ENCODE measurements at places on chromosomes 7 and 10.

DNA sequence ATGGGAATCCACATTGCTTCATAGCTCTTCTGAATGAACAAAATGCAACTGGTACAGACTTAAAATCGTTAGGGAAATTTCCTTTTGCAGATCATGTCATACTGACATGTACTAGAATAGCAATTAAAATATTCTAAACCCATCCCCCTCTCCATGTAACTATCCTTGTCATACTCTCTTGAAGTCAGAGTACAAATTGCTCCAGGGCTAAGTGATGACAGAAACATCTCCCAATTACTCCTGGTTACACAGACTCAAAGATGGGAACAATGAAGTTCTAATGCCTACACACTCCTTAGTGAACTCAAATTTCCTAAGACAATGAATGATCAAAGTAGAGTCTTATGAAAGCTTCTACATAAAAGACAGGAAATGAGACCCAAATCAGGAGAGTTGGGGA, 87.2 kb downstream of the PDE1C start:
- no peak for DNase-seq

DNA sequence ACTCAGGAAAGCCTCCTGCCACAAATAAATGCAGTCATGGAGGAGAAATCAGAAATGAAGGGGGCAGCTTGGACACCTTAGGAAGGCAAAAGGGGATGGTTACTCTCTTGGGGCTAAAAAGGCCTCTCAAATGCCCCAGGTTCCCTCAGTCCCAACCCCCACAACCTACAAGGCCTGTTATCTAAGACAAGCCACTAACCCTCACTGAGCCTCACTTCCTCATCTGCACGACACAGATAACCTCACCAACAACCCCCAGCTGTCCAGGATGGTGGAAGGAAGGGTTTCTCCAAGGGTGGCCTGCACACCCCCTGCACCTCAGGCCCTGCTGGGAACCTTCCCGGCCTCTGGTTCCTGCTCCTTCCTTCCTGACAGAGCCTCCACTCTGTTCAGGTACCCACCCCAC, 29.2 kb downstream of the SORBS1 start:
- DNase-seq, result no peak

GRCh38 chr10:3803927-3804741, 19.1 kb upstream of the KLF6 start:
- DNase-seq, result peak; percentile 29

- no peak for DNase-seq
Measured at GRCh38 chr7:44538798-44539668, 2.1 kb downstream of the NPC1L1 start.

DNA sequence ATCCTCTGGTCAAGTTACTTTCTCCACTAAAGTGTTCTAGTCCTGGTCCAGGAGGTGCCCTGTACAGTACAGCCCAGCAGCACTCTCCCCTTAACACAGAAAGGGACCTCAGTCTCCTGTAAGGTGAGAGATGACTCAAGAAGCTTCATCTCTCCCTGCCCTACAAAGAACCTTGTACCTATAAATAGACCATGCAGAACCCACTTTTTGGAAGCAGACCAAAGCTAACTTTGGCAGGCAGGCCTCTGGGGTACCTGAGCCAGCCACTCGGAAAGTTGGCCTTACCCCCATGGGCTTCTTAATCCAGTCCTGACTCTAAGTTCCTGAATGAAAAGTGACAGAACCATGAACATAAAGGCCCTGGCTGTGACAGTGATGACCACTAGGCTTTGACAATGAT, 454.8 kb downstream of the KCNMA1 start:
- no peak for DNase-seq

DNA sequence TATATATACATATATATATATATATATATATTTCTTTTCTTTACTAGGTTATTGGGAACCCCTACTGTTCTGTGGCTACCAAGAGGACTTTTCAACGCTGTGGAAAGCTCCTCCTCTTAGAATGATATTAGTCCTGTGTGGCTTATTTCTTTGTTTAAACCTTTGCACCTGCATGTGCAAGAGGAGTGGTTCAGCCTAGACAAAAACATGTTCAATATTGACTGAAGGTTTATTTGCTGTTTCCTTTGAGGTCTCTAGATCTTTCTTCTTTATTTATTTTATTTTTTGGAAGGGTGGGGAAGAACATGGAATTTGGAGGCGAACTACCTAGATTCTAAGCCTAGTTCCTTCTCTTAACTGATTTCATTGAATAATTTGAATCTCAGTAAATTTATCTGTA, 118.1 kb downstream of the GNAT3 start:
- DNase-seq, result peak; percentile 68

- DNase-seq, result no peak
Measured at GRCh38 chr10:35607475-35608327, 2.6 kb downstream of the GJD4 start.

DNA sequence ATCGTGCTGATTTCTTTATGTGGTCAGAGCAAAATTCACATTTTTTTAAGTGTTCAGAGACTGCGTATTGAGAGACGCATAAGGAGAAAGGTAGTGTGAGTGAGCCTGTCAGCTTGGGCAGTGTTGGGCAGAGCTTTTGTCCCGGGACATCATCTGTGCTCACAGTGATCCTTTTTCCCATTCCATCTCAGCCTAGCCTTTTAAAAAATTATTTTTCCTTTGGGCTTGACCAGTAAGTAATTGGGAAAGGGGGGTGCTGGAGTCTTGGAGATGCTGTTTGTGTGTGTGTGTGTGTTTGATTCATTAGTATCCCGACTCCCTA, 1.5 kb downstream of the NRF1 start:
- DNase-seq, result no peak

GRCh38 chr10:24318517-24318916, 109.6 kb downstream of the KIAA1217 start:
- DNase-seq, result no peak

GRCh38 chr7:115004121-115004520, 82.2 kb downstream of the MDFIC start:
- no peak for DNase-seq

- no peak for DNase-seq
Measured at GRCh38 chr7:10429511-10429910, 544.2 kb upstream of the PHF14 start.

- DNase-seq, result no peak
Measured at GRCh38 chr10:11906714-11907113, 83.6 kb downstream of the PROSER2 start.

DNA sequence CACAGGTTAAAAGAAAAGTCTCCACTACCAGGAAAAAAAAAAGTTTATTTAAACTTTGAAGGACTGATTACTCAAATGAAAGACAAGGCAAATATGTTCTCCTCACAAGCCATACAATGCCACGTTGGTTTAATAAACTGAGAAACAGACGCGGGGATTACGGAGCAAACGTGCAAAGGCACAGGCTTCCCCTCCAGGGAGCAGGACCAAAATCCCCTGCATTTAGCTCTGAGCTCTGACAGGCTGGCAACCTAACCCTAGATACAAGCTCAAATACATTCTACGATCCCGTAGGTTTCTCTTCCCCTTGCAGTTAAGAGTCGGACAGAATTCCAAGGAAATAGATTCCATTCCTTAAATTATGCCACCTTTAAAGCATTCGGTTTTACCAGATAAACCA, 7.7 kb upstream of the GRB10 start:
- DNase-seq, result no peak

DNA sequence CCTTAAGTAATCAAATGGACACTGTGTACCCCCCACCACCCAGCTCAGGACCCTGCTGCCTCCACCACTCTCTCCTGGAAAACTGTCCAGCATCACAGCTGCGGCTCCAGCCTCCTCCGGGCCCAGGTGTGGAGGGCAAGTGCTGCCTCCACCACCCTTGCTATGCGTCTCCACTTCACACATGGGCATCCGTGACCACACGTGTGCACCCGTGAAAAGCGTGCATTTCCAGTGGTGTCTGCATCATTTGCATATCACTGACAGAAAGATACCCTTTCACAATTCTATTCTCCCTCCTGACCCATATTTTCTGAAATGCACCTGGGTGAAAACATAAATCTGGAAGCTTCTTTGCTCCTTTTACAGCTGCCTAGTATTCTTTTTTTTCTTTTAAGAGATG, 89.7 kb upstream of the PDGFA start:
- DNase-seq, result no peak

DNA sequence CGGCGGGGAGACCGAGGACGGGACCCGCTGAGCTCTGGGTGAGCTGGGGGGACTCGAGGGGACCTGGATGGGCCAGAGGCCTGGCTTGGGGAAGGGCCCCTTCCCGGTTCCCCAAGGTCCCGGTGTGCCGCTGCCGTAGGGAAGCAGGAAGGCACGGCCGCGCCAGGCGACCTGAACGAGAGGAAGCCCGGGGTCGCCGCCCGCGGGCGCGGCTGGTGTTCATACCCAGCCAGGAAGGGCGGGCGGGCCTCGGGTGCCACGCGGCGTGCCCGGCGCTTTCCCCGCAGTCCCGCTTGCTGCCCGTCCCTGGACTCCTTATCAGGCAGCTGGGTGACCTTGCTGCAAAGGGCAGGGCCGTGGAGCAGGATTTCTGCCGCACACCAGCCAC, 38.0 kb downstream of the ZNF777 start:
- DNase-seq, result no peak

DNA sequence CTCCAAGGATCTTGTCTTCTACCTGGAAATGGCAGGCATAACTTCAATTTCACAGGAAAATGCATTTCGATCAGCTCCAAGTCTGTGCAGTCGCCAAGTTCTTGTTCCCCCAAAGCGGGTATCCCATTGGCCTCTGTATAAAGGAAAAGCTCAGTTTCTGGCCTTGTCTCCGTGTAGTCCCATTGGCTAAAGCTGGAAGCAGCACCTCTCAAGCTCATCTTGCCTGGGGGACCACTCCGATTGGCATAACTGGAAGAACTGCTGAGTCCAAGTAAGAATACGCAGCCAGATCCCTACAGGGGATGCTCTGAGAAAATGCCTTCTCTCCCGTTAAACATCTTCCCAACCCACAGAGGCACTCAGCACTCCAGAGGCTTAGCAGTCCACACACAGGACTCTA, 205.2 kb downstream of the GFRA1 start:
- DNase-seq, result no peak

All from NCI-H748 treated with DMSO at 0.1 percent for 48 hours (cell line).